ENCODE measurements at places on chromosomes 13 and 19.

DNA sequence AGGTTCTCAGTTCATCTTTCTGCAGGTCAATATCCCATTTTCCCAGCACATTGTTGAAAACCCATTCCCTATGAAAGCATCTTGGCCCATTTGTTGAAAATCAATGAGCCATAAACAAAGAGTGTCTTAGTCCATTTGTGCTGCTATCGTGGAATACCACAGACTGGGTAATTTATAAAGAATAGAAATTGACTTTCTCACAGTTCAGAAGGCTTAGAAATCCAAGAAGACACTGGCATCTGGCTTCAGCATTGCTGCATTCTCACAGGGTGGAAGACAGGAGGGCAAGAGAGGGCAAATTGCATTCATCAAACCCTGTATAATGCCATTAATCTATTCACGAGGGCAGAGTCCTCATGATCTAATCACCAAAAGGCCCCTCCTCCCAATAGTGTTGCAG is 34.1 kb downstream of the ZNF823 start:
- no peak for DNase-seq

DNA sequence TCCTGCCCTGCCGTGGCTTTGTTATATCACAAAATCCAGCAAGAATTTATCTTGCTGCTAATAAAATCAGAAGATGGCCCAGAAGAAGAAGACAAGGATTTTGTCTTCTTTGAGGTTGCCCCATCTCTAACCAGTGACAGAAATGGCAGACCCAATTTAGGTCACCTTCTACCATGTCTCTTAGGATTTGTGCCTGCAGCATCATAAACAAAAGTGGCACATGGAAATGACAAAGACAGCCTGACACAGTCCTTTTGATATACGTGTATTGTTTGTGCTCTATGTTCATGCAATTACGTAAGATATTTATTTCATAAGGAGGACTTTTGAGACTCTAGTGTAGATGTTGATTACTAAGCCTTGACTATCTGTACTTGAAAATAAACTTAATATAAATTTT is 135.9 kb upstream of the TMTC4 start:
- no peak for DNase-seq

DNA sequence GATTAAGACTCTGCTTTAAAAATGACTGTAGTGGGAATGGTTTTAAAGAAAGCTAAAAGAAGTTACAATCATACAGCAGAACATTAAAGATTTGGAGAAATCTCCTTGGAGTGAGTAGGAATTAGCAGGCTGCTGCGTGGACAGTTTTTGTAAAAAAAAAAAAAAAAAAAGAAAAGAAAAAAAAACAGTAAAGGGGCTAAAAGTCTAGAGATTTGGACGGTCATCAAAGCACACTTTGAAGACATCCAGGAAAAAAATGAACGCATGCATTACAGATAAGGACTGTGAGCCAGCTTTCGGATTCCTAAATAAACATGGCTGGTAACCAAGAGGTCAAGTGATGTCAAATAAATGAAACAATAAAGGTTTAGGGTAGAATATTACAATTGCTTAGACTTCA is 1700.6 kb downstream of the PCDH9 start:
- no peak for DNase-seq

DNA sequence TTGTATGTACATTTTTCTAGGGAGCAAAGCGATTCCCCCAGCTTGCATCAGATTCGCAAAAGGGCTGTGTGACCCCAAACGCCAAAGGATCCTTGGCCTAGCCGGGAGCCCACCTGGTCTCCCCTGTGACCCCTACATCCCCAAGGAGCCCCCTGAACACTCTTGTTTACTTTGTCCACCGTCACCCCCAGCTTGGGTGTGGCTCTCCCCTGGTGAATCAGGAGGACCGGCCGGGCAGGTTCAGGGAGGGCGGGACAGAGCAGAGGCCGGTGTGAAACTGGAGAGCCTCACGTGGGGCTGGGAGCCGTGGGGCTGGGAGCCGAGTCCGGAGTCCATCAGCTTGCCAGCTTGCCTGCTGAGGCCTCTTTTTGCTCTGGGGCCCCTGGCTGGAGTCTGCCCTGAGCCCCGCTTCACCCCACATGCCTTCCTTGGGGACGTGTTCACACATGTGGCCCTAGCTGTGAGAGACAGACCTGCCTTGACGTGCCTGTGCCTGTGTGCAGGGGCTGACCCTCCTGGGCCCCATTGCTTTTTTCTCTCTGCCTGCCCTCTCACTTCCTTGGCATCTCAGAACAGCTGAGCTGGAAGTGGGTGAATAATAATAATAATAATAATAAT is 2.0 kb downstream of the ITPKC start:
- no peak for DNase-seq

- DNase-seq: no peak
These were observed 163.1 kb upstream of the MIR17HG start for GRCh38 chr13:91184244-91184926.

- DNase-seq: no peak
These were observed 283.1 kb downstream of the DCT start for GRCh38 chr13:94196413-94196812.

Measured in CD4-positive, alpha-beta T cell treated with Interleukin-6 at 100 ng/mL for 8 hours (primary cell).